SK-N-SH (cell line): ENCODE measurements at places on chromosomes 11 and 22. TPM values are rescaled to one million over a fixed set of nuclear protein-coding genes. Genes with fewer than 3 reads are reported as not detected.

Gene FAR1
- polyA plus RNA-seq: 29.0 and 38.8 TPM in 2 replicates

Gene POU2AF3
- polyA plus RNA-seq: 0.07 and 0.18 TPM in 2 replicates

Gene SPATA19
- not detected in 2 replicates for polyA plus RNA-seq

Gene GTSE1
- 9.4 and 12.2 TPM in 2 replicates for polyA plus RNA-seq

Gene ADAMTS15
- polyA plus RNA-seq: 0.96 and 1.1 TPM in 2 replicates

Gene TRIM48
- not detected in 2 replicates for polyA plus RNA-seq

Gene FERMT3
- 1.2 and 1.4 TPM in 2 replicates for polyA plus RNA-seq

Gene GUCY1A2
- 0.26 and 0.44 TPM in 2 replicates for polyA plus RNA-seq

Gene AMBRA1
- polyA plus RNA-seq: 10.0 and 10.4 TPM in 2 replicates

Gene TBX10
- polyA plus RNA-seq: not detected in 2 replicates

Gene INPP5J
- polyA plus RNA-seq: 3.2 TPM in 2 replicates

Gene HOATZ
- 4.4 and 4.9 TPM in 2 replicates for polyA plus RNA-seq

Gene MISFA
- polyA plus RNA-seq: 2.3 and 2.4 TPM in 2 replicates
